ENCODE measurements at places on chromosomes 4 and X. TPM values are rescaled to one million over a fixed set of nuclear protein-coding genes. Genes with fewer than 3 reads are reported as not detected.

DNA sequence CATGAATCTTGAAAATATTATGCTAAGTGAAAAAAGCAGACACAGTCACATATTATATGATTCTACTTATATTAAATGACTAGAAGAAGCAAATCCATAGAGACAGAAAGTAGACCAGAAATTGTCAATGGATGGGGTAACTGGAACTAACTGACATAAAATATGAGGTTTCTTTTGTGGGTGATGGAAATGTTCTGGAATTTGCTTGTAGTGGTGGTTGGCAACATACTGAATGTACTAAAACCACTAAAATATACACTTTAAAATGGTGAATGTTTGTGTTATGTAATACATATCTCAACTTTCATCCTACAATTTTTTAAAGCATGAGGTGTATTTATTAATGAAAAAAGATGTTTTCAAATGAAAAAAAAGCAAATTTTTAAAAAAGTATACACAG lies 14.7 kb downstream of the CNOT6L start:
- no peaks in the 10 kb centered on the region for H3K36me3 ChIP-seq
- no peak overlapping the region for H3K4me3 ChIP-seq
- peak overlapping the region; percentile 17 for H3K27ac ChIP-seq
- H3K4me1 ChIP-seq = peaks cover 36% of the 10 kb centered on the region
- no peaks in the 10 kb centered on the region for H3K27me3 ChIP-seq

DNA sequence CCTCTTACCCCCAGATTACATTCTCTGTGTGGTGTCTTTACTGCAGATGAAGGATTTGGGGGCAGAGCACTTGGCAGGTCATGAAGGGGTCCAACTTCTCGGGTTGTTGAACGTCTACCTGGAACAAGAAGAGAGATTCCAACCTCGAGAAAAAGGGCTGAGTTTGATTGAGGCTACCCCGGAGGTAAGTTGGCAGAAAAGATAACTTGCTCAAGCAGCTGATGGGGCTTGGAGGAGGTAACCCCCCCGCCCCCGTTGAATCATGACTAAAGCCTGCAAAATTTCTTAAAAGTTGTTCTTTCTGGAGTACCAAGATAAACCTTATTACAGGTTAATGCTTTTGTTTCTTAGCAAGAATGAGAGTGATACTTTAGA lies 1.5 kb downstream of the CCNG2 start:
- H3K4me1 ChIP-seq = peaks cover 37% of the 10 kb centered on the region
- H3K4me3 ChIP-seq = peak overlapping the region; percentile 92
- peak overlapping the region; percentile 90 for H3K27ac ChIP-seq

DNA sequence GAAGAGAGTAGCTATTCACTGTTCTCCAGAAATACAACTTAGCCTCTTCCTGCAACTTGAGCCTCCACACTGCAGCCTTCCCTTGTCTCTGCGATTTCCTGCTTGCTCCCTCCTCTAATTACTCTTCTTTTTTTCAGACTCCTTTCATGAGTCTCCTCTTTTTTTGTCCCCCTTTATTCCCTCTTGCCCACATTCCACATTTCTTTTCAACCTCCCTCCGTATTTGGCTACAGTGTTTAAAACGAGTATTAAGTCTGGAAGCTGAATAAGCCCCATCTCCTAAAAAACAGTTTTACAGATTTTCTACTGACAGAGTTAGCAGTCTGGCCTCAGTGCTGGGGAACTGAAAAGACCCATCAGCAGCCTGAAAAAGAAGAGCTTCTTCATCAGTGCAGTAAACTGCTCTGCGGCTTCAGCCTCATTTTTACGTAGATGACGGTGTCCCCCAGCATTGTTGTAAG lies 141.5 kb downstream of the TENM3 start:
- H3K4me3 ChIP-seq = peak overlapping the region; percentile 37
- peak overlapping the region; percentile 89 for H3K27ac ChIP-seq
- H3K36me3 ChIP-seq = peaks cover 4% of the 10 kb centered on the region
- H3K4me1 ChIP-seq = peaks cover 18% of the 10 kb centered on the region
- H3K27me3 ChIP-seq = no peaks in the 10 kb centered on the region
- DNase-seq = no peak

GRCh38 chrX:10310511-10310910 lies 153.7 kb downstream of the CLCN4 start:
- no peaks in the 10 kb centered on the region for H3K27me3 ChIP-seq
- H3K27ac ChIP-seq = no peak overlapping the region
- DNase-seq = no peak

GRCh38 chr4:6217716-6218381 lies 17.5 kb upstream of the JAKMIP1 start:
- peaks cover 57% of the 10 kb centered on the region for H3K27me3 ChIP-seq
- H3K27ac ChIP-seq = no peak overlapping the region
- H3K4me3 ChIP-seq = no peak overlapping the region
- H3K4me1 ChIP-seq = no peaks in the 10 kb centered on the region
- peaks cover 4% of the 10 kb centered on the region for H3K36me3 ChIP-seq

- H3K4me1 ChIP-seq = peaks cover 2% of the 10 kb centered on the region
- no peak overlapping the region for H3K27ac ChIP-seq
- no peak for DNase-seq
- H3K36me3 ChIP-seq = peaks cover 30% of the 10 kb centered on the region
- no peak overlapping the region for H3K4me3 ChIP-seq
- H3K27me3 ChIP-seq = no peaks in the 10 kb centered on the region
These were observed 179.0 kb downstream of the PTTG2 start for GRCh38 chr4:38139187-38139586.

GRCh38 chr4:88382621-88383020 lies 4.0 kb downstream of the HERC6 start:
- peaks cover 2% of the 10 kb centered on the region for H3K27me3 ChIP-seq
- no peaks in the 10 kb centered on the region for H3K36me3 ChIP-seq
- no peak overlapping the region for H3K4me3 ChIP-seq
- no peak overlapping the region for H3K27ac ChIP-seq
- DNase-seq = no peak

- no peaks in the 10 kb centered on the region for H3K27me3 ChIP-seq
- H3K4me3 ChIP-seq = no peak overlapping the region
- no peak for DNase-seq
- H3K36me3 ChIP-seq = peaks cover 8% of the 10 kb centered on the region
- peaks cover 4% of the 10 kb centered on the region for H3K4me1 ChIP-seq
- H3K27ac ChIP-seq = no peak overlapping the region
These were observed 1614.9 kb downstream of the ARAP2 start for GRCh38 chr4:34629451-34629850.

DNA sequence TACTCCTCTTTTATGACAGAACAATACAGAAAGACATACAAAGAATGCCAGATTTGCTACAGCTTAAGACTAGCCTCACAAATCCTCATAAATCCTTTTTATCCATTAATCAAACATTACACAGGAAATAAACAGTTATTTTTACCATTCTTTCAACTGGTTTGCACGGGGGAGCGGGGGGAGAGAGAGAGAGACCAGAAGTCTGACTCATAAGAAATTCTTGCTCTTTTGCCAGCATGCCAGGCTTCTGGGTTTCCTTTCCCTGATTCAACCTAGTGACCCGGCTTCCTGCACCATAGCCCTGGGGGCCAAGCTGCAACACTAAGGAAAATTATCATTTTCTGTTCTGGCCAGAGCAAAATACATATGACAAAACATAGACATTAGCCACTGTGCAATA lies 6.8 kb upstream of the RRAGB start:
- no peak overlapping the region for H3K4me3 ChIP-seq
- peaks cover 10% of the 10 kb centered on the region for H3K4me1 ChIP-seq
- no peak for DNase-seq
- peaks cover under 1% of the 10 kb centered on the region for H3K27me3 ChIP-seq
- no peaks in the 10 kb centered on the region for H3K36me3 ChIP-seq

- peaks cover 6% of the 10 kb centered on the region for H3K4me1 ChIP-seq
- no peak overlapping the region for H3K4me3 ChIP-seq
- H3K27me3 ChIP-seq = peaks cover 1% of the 10 kb centered on the region
- DNase-seq = no peak
- no peak overlapping the region for H3K27ac ChIP-seq
These were observed 20.6 kb downstream of the ZBTB33 start for GRCh38 chrX:120271218-120271617.

- no peak overlapping the region for H3K4me3 ChIP-seq
- H3K36me3 ChIP-seq = no peaks in the 10 kb centered on the region
- H3K27ac ChIP-seq = no peak overlapping the region
- peaks cover 2% of the 10 kb centered on the region for H3K27me3 ChIP-seq
- no peaks in the 10 kb centered on the region for H3K4me1 ChIP-seq
These were observed 309.3 kb downstream of the FRMPD4 start for GRCh38 chrX:12447448-12448064.

The FGD1 gene
- 21.4 TPM for total RNA-seq

The F9 gene
- not detected for total RNA-seq

The CPZ gene
- total RNA-seq = 22.2 TPM

The RAB40AL gene
- not detected for total RNA-seq

All from chondrocyte (in vitro differentiated cells).